ENCODE measurements at places on chromosomes 4 and X. TPM values are rescaled to one million over a fixed set of nuclear protein-coding genes. Genes with fewer than 3 reads are reported as not detected.

TMPRSS11D gene
- total RNA-seq: not detected

DNA sequence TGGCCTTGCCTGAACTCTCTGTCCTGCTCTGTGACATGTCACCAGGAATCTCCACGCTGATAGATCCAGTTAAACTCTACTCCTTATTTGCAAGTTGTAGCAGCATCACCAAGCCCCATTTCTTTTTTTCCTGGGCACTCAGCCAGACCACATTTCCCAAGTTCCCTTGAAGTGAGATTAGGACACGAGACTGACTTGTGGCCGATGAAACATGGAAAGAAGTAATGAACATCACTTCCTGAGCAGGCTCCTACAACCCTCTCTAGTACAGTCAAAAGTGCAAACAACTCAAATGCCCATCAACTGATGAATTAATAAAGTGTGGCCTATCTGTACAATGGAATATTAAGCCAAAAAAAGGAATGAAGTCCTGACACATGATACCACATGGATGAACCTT lies 74.6 kb downstream of the MAP3K15 start:
- no peak overlapping the region for H3K4me3 ChIP-seq
- no peaks in the 10 kb centered on the region for H3K36me3 ChIP-seq
- no peak overlapping the region for H3K27ac ChIP-seq

DNA sequence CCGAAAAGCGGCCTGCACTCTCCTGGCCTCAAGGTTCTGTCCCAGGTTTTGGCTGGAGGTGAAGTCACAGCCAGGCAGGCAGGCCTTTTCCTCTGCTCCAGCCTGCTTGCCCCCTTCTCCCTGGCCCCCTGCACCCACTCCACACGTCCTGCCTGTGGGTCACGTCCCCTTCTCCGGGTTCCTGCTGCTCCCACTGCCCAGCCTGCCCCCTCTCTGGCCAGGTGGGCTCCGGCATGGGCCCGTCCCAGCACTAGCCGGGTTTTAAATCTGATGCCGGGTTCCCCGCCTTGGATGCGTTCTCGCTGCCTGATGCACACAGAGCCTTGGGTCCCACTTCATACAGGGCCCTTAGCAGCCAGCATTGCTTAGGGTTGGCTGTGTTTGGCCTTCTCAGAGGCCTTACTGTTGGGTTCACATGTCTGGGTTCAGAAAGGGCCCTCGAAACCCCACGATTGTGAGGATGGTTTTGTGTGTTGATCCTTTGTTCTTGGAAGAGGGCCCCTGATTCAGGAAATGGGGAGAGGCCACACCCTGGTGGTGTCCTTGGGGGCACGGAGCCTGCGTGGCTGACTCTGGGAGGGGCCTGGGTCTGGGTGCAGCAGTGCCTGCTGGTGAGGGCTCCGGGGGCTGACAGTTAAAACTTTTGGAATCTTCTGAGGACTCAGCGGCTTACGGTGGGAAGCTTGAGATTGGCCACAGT lies 6.0 kb downstream of the CPZ start:
- no peak overlapping the region for H3K4me3 ChIP-seq
- no peaks in the 10 kb centered on the region for H3K4me1 ChIP-seq
- H3K27ac ChIP-seq: no peak overlapping the region
- DNase-seq: no peak
- peaks cover 4% of the 10 kb centered on the region for H3K27me3 ChIP-seq
- no peaks in the 10 kb centered on the region for H3K36me3 ChIP-seq

- no peaks in the 10 kb centered on the region for H3K36me3 ChIP-seq
- no peaks in the 10 kb centered on the region for H3K4me1 ChIP-seq
- no peak for DNase-seq
- no peak overlapping the region for H3K4me3 ChIP-seq
Observed at GRCh38 chrX:151966236-151966635, 8.2 kb downstream of the GABRE start.
